ENCODE measurements at places on chromosomes 16 and 17.

DNA sequence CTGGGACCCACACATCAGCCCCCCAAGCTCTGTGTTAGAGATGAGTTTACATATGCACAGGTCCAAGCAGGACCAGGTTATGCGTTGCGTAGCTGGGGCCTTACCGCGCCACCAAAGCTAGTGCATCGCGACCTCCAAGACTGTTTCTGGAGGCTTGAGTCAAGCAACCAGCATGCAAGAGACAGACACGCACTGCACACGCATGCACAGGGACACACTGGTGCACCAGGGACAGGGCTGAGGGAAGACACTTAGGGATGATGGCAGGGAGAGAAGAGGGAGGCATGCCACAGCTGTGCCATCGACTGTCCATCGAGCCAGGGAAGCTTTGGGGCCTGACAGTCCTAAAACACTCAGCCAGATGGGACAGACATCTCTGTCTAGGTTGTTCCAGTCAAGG is 72.8 kb downstream of the MYH11 start:
- no peak for DNase-seq

GRCh38 chr16:85083051-85083639 is 29.1 kb downstream of the CIBAR2 start:
- DNase-seq = no peak

DNA sequence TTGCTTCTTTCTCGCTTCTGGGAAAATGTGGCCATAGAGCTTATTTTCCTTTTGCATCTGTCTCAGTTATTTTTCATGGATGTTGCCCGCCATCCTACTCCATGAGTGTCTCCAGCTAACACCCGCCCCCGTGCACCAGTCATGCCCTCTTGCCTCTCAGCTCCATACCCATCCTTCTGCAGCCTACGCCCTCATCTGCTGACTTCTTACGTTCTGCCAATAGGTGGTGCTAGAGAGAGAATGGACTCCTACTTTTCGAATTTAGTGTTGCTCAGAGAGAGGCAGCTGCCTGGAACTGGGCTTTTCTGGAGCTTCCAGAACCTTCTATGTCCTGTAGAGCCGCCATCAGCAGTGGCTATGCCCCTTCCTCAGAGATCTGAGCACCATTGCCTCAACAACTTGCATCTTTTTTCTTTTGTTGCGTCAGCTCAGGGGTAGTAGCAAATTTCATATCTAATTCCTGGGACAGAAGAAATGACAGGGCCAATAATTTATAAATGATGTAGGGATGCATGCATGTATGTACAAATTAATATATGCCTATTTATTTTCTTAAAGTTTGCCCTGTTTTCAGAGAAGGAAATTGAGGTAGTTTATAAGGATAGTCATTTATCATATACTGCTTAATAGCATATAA is 119.7 kb upstream of the MYOCD start:
- no peak for DNase-seq

DNA sequence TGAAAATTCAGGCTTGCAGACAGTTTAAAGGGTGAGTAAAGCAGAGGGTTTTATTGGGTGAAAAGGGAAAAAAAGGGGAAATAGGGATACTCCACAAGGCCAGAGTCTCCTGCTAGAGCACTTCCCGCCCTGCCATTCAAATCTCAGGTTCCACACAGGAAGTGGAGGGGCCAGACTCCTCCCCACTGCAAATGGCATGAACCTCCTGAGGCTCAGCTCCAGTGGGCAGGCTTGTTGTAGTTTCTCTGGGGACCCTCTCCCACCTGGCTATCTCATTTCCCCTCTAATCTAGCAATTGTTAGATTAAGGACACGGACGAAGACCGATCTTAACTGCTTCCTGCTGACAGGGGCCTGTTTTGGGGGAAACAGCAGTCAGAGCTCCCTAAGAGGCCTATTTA is 43.4 kb downstream of the TAOK1 start:
- no peak for DNase-seq

GRCh38 chr17:60102632-60103096 is 23.9 kb upstream of the HEATR6 start:
- no peak for DNase-seq

Data from stimulated activated CD4-positive, alpha-beta T cell treated with anti-CD3 and anti-CD28 coated beads, Interleukin-1b, Interleukin-23, amount 100 ng/mL, for 1 hour (primary cell).